ENCODE measurements at places on chromosomes 11 and 22.

GRCh38 chr11:61893981-61894380 is 2.6 kb upstream of the FADS3 start:
- no peak for DNase-seq

- no peak for DNase-seq
Observed at GRCh38 chr22:33748714-33749113, 171.6 kb downstream of the LARGE1 start.

GRCh38 chr22:26492220-26492619 is 8.5 kb downstream of the SRRD start:
- DNase-seq: no peak

GRCh38 chr22:26783885-26784284 is 126.5 kb downstream of the MIAT start:
- DNase-seq: no peak

DNA sequence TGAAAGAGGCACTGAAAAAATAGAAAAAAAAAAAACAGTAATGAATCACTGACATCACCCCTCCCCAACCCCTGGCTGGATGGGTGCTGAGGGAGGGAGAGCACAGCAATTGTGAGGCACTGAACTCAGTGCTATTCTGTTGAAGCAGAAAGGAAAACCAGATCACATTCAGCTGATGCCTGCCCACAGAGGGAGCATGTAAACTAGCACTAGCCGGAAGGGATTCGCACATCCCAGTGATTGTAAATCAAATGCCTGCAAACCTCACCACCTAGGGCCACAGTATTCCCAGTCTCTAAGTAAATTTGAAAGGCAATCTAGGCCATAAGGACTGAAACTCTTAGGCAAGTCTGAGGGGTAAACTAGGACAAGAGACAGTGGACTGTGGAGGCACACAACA is 772.0 kb upstream of the CCDC179 start:
- no peak for DNase-seq

DNA sequence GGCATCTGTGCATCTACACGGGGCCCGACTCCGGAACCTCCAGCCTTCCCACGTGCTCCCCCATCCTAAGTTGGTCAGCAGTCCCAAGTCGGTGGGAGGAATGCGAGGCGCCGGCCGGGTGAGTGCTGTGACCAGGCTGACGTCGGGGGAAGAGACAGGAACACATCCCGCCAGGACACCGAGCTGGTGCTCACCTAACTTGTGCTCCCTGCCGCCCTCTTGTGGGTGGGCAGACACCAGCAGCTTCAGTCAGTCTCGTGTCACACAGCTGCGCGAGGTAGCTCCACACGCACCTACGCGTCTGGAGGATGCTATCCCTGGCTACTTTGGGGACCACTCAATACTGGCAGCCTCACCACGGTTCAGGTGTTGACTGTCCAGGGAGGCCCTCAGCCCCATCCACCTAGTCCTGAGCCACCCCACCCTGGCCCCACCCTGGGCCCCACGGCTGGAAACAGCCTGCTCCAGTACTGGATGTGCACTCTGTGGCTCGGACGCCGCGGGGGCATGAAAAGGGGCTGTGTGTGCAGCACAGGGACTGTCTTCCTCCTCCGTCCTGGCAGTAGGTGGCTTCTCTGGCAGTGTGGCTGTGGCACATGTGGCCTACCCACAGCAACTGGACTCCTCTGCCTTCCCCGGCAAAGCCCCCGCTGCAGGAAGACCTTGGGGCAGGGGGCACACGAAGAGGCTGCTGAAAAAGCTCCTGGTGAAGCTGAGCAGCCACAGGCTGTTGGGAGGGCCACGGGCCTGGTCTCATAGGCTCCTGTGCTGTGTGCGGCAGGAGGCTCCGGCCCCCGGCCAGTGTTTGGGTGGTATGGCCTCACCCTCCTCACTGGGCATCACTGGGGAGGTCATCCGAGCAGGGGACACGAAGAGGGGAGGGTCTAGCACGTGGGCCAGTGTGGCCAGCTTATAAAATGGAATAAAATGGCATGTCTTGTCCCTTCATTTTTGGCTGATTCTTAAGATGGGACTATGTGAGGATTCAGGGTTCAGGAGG is 11.2 kb upstream of the BID start:
- DNase-seq: peak; percentile 73

- DNase-seq: no peak
Observed at GRCh38 chr11:130729678-130730300, 186.5 kb downstream of the SNX19 start.

- DNase-seq: no peak
Observed at GRCh38 chr11:31844351-31844750, 33.2 kb upstream of the PAX6 start.

GRCh38 chr22:46352276-46352675 is 16.8 kb downstream of the TRMU start:
- DNase-seq: no peak

- DNase-seq: no peak
Observed at GRCh38 chr11:13262096-13262495, 15.5 kb upstream of the BMAL1 start.

DNA sequence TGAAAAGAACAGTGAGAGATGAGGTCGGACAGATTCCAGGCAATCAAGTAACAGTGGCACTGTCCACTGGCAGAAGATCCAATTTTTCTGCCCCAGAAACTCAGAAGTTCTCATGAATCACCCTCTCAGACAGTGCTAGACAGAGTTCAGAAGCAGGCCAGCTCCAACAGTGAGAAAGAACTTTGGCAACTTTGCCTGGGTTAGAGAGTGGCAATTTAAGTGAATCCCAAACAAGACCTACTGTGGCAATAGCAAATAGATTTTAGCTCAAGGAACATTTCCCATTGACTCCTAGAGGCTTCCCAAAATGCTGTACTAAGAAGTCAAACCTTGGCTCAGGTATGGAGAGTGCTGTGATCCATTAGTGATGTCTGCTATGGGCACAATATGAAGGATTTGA is 12.3 kb downstream of the CD44 start:
- no peak for DNase-seq

GRCh38 chr22:44344407-44344806 is 31.7 kb upstream of the SHISAL1 start:
- no peak for DNase-seq

DNA sequence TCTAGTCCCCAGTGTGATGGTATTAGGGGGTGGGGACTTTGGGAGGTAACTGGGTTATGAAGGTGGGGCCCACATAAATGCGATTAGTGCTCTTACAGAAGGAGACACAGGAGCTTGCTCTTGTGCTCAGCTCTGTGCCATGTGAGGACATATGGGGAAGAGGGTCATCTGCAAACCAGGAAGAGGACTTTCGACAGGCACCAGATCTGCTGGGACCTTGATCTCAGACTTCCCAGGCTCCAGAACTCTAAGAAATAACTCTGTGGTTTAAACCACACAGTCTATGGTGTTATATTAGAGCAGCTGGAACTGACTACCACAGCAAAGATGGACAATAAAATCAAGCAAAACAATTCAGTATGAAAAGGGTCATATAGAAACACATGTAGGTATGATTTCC is 26.7 kb downstream of the NNMT start:
- no peak for DNase-seq

GRCh38 chr22:22040472-22040871 is 57.9 kb upstream of the TOP3B start:
- no peak for DNase-seq

DNA sequence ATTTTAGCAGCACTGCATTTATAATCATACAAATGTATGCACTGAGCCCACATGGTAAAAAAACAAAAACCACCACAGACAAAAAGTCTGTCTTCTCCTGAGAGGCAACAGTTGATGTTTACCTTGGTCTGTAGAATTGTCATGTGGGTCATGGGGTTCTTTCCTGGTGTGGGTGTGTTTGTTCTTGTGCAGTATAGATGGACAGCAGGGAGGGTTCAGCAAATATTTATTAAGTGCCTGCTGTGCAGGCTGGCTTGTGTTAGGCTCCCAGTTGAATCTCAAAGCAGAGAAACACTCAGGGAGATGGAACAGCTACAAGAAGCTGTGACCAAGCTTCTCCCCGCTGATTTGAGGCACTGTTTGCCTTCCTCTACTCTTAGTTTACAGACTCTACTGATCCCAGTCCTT is 82.2 kb downstream of the PISD start:
- DNase-seq: no peak

- DNase-seq: peak; percentile 84
Observed at GRCh38 chr22:46116491-46116958, 33.8 kb upstream of the PPARA start.

DNA sequence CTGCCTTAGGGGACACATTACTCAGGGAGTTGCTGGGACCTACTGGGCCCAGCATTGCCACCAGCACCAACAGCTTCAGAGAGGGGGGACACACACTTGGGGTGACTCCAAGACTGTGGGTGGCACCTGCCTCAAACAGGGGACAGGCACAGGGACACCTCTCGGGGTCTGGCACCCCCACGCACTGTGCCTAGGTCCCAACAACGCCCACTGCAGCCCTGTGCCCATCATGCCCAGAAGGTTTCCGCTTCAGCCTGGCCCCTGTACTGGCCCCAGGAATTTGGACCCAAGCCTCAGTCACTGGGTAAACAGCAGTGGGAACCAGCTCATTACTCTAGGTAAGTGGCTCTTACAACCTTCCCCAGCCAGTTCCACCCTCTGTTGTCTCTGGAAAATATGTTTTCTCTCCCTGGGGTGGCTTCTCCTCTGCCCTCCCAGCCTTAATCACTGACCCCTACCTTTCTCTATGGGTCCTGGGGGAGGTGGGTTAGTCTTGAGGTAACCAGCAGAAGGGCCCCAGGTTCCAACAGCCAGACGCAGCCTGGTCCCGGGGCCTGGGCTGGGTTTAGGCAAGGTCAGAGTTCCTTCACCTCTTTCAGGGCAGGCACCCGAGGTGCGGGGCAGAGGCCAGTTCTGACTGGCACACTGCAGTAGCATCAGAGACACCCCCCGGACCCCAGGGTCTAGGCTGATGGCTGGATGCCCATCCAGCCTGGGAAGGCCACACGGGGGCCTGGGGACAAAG is 123.6 kb downstream of the MED15 start:
- no peak for DNase-seq

GRCh38 chr11:128095466-128095981 is 491.8 kb downstream of the ETS1 start:
- DNase-seq: no peak

- DNase-seq: no peak
Observed at GRCh38 chr11:61091373-61092279, 10.7 kb upstream of the CD5 start.

DNA sequence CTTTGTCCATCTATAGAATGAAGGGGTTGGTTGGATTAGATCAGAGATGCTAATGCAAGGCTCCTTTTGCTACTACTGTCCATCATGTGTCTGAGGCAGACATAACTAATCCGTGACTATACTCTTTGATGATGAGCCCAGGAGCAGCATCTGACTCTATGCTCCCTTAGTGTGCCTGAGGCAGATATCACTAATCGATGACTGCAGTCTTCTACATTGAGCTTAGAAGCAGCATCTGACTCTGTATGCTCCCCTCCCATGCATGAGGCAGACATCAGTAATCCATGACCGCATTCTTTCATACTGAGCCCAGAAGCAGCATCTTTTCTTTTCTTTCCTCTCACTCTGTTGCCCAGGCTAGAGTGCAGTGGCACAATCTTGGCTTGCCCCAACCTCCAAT is 4.2 kb downstream of the TCN2 start:
- no peak for DNase-seq

DNA sequence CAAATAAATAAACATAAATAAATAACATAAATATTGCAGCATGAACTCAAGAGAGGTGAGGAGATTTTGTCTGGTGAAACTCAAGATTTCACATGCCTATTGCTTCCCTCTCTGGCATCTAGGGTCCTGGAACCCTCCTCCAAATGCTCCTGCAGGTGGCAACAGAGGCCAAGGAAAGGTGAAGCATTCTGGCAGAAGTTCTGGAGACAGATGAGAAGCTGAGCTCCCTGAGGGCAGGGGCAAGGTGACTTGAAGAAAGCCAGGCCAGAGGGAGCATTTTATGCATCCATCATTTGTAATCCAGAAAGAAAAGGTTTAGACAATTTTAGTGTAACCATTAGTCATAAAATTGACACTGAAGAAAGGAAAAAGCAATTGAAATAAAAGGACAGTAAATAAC is 64.9 kb downstream of the ENDOD1 start:
- DNase-seq: no peak

DNA sequence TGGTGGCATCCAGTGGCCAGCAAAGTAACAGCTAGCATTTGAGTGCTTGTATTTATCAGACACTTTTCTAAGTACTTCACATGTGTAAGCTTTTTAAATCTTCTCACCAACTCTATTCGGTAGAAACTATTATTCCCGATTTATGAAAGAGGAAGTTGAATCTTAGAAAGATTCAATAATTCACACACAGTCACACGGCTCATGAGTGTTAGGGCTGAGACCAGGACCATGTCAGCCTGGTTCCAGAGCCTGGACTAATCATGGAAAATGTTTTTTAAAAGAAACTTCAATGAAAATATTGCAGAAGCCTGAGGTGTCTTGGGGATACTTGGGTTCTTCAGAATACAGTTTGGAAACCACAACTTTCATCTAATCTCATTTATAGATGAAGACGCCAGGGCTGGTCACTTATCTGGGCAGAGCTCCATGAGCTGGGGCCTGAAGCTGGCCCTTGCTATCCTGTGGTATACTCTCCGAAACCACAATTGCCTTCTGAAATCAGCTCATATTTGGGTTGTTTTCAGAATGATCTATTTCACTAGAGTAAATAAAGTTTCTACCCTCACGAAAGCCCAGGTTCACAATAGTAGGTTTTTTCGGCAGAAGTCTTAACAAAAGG is 4.3 kb upstream of the CRTAM start:
- DNase-seq: no peak

DNA sequence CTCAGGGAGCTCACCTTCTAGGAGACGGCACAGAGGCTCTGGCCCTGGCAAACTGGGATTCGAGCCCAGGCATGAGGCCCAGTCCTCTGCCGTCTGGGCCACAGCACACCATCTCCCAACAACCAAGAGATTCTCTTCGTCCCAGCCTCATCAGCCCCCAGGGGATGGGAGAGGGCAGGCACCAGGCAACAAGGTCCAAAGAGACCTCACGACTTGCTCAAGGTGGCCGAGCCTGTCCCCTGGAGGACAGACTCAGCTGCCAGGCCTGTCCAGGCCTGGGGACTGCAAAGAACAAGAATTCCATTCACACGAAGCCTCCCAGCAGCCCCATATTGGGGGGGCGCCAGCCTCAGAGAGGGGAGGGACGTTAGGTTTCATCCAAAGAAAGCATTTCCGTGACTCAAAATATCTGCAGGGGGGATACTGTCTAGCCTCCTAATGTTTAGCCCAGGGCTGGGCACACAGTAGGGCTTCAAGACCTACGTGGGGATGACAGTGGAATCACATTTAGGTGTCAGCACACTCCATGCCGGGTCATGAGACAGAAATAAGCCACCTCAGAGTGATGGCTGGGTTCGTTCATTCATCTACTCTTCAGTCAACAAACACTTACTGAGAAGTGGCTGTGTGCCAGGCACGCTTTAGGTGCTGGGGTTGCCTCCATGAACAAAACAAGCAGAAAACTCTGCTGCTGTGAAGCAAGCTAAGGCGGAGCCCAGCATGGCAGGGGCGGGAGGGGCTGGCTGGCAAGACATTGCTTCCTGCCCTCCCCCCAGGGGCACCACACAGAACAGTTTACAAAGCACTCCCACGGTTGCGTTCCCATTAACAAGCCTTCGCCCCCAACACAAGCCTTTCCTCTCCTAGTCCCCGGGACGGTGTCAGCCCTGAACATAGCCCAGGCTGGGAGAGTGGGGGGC is 1.2 kb downstream of the CARNS1 start:
- DNase-seq: no peak

Data from activated CD4-positive, CD25-positive, alpha-beta regulatory T cell treated with anti-CD3 and anti-CD28 coated beads, Interleukin-2, amount 50 U/mL, for 72 hours (primary cell).